ENCODE measurements at places on chromosomes 2 and 18.

GRCh38 chr18:60649842-60650536 is 277.4 kb upstream of the MC4R start:
- no peak for DNase-seq

DNA sequence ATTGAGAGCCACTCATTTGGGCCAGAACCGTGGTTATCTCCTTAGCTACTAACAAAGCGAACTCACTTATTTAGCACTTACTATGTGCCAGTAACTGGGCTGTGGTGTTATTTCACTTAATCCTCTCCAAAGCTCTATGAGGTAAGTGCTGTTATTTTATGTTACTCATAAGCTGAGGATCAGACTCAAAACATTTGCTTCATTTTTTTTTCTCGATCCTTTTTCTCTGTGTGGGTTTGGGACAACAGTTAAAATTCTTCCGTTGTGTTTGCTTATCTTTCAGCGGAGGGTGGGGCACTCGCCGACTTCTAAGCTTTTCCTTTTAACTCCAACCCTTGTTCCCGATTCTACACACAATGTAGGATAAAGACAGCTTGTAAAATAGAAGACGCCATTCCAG is 52.8 kb downstream of the TMEM178A start:
- no peak for DNase-seq

DNA sequence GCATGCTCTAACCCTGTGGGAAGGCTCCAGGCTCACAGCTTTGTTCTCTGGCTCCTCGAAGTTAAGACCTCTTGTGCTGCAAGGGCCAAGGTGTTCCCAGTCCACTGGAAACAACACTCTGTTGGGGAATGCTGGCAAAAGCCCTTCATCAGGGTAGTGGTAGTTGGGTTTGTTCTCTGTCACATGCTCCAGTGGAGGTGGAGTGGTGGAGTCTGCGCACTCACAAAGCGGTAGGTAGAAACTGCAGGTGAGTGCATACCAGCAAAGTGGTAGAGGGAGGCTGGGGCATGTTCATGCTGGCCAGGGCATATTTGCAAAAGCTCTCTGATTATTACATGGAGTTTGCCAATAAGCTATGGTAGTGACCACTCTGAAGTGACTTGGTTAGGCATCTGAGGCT is 410.5 kb downstream of the CDH19 start:
- DNase-seq: no peak

DNA sequence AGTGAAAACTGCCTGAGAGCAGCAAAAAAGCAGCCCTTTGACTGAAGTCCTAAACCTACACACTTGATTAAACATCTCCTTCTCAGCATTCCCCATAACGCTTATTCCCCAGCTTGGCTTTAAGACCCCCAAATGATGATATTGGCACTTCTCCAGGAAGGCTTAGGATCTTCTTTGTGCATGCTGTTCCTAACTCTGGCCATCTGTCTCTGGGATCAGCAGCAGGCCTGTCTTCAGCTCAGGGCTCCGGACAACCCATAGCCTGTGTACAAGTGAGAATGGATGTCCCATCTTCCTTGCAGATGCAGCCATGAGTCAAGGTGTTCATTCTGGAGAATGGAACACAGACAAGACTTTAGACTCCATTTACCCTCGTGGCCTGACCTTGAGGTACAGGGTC is 81.6 kb upstream of the TMEM17 start:
- no peak for DNase-seq

GRCh38 chr18:8695932-8696517 is 9.3 kb upstream of the MTCL1 start:
- no peak for DNase-seq

DNA sequence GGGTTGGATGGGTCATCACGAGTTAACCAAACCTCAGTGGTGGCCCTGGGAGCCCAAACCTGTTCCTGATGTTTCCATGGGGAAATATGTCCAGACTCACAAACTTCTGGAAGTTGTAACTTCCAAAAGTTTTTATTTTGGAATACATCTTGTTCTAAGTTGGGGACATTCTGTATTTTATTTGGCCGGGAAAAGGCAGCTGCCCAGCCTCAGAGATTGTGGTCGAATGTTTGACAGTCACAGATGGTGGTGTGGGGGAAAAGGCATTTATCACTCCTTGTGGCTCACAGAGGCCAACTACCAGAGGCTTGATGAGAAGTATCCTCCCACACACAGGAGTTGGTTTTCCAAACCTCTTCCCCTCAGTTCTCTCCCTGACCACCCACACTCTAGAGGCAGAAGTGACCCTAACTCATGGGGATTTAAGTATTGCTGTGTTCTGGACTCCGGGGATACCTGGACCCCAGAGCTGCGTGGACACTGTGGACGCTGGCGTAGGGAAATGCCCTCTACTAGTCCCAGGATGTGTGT is 124.7 kb upstream of the PPP1CB start:
- no peak for DNase-seq

- DNase-seq: no peak
Observed at GRCh38 chr2:198314559-198315153, 510.3 kb downstream of the PLCL1 start.

- DNase-seq: no peak
Observed at GRCh38 chr2:167492486-167492885, 604.2 kb downstream of the XIRP2 start.

GRCh38 chr18:54712306-54712705 is 116.0 kb upstream of the RAB27B start:
- DNase-seq: no peak

- no peak for DNase-seq
Observed at GRCh38 chr2:77922567-77922966, 400.4 kb upstream of the LRRTM4 start.

GRCh38 chr18:45663403-45664045 is 48.2 kb downstream of the SLC14A2 start:
- DNase-seq: no peak

GRCh38 chr2:102433973-102434654 is 11.2 kb downstream of the IL18RAP start:
- no peak for DNase-seq

DNA sequence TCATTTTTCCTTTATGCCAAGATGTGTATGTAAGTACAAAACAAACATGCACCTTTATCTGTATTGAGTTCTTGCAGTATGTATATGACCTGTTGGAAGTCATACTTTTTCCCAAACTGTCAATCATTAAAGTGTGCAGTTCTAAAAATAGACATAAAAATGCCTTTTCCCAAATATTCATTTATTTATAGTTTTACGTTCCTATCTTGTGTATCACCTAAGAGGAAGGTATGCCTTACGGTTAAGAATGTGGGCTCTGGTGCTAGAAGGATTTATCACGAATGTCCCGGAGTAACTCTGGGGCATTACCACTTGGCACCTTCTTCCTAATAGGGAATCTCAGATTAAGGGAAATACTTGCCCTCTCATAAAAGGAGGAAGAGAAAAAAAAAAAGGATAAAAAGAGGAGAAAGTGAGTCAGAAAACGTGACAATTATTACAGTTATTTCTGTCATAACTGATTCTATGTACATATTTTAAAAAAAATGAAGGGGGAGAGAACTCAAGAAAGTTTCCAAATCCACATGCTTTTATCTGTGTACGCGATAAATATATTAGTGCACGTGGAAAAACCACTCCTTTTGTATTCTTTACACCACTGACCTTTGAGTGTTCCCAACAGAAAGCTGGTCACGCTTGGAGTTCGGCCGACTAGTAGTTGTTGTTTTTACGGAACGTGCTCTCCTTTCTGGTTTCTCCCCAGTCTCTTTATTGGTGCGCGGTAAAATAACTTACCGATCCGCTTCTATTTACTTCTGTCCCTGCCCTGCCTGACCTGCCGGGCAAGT is 721 bp downstream of the MCEE start:
- DNase-seq: no peak

GRCh38 chr18:7272311-7273049 is 41.6 kb downstream of the LRRC30 start:
- DNase-seq: no peak

DNA sequence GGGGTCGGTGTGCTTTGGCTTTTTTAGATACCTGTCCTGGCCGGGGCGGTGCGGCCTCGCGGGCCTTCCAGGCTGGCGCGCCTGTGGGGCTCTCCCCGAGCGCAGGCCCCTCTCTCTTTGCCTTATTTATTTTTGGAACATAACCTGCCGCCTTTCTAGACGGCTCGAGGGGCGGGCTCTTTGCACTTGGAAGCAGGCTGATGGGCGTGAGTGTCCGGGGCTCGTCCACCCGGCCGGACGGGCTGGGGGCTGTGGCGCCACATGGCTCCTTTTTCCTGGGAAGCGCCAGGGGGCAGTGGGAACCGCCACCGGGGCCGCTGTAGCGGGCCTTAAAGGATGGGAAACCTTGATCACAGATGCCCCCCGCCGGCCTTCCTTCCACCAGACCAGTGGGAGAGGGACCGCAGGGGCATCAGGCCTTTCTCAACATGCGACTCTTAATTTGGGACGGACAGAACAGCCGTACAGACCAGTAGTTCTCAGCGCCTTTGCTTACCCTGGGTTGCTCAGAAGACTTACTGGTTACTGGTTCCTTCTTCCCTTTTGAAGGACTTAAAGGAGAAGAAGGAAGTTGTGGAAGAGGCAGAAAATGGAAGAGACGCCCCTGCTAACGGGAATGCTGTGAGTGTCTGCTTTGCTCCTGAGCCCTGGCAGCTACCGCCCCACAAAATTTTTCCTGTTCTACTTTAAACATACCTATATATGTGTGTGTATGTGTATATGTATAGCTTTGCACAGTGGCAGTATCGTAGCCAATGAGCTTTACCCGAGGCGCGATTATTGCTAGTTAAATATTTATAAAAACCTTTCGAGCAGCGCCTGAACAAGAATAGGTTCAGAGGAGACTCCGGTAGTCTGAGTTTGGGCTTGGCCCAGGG is 2.7 kb downstream of the PTMA start:
- no peak for DNase-seq

- DNase-seq: no peak
Observed at GRCh38 chr2:121237980-121238665, 46.9 kb downstream of the TFCP2L1 start.

DNA sequence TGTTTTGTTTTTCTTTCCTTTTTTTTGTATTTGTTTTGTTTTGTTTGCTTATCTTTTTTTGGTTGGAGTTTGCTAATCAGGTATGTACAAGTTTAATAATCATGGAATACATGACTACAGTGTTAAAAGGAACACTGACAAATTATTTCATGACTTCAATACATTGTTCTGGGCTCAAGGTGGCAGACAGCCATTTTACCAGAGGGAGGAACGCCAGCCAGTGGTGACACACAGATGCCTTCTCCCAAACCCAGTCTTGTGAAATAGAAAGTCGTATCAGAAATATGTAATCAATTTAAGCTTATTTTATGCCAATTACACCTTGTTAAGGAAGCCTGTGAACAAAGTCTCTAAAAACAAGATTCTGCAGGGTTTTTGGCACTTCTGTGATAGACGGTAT is 264.0 kb upstream of the EPHA4 start:
- no peak for DNase-seq

GRCh38 chr2:96970910-96971309 is 15.5 kb downstream of the FAM178B start:
- DNase-seq: no peak

- no peak for DNase-seq
Observed at GRCh38 chr18:55582325-55582724, 5.7 kb downstream of the TCF4 start.

DNA sequence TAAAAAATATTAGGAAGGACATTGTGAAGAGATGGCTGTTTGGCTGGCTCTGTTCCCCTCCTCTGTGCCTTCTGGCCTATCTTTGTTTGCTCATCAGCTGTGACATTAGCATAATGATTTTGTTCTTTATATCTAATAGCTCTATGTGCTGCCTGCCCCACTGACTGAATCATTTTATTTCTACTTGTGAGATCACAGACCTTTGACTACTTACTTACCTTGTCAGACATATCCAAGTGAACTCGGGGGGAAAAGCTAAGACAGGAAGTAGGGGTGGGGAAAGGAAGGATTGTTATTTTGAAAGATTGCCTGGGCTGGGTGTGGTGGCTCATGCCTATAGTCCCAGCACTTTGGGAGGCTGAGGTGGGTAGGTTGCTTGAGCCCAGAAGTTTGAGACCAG is 104.2 kb downstream of the ASAP2 start:
- DNase-seq: no peak

GRCh38 chr2:176187899-176188773 is at the start of gene HOXD1:
TSS of gene HOXD1 (plus strand) at chr2:176188668. CDS start at chr2:176188802, 134 bp downstream.
- no peak for DNase-seq

DNA sequence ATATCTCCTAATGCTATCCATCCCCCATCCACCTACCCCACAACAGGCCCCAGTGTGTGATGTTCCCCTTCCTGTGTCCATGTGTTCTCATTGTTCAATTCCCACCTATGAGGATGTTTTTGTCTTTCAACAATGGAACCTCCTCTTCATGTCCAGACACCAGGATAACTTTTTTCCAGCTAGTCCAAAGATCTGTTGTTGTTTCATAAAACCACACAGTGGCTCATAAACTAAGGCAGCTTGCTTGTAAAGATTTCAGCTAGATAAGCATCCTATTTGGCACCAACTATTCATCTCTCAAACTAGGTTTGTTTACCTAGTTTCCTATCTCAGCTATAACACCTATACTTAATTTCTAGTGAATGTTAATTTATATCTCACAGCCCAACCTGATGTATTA is 937.7 kb downstream of the TRIB2 start:
- DNase-seq: no peak

DNA sequence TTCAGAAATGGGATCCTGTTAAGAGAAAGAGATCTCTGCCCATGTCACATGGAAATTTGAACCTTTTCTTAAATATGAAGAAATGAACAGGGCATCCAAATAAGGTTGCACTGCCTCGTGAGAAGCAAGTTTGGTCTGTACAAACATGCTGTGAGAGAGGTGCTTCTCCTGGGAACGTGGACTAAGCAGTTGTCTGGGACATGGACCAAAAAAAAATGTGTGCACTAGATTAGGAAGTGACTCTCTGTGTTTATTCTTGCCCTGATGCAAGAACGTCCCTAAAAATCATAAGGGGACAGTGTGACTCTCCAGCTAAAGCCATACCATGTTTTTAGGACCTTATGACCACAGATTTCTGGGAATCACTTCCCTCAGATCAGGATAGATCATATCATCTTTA is 23.7 kb upstream of the GCG start:
- no peak for DNase-seq

GRCh38 chr2:59538398-59538911 is 1015.0 kb downstream of the BCL11A start:
- no peak for DNase-seq

DNA sequence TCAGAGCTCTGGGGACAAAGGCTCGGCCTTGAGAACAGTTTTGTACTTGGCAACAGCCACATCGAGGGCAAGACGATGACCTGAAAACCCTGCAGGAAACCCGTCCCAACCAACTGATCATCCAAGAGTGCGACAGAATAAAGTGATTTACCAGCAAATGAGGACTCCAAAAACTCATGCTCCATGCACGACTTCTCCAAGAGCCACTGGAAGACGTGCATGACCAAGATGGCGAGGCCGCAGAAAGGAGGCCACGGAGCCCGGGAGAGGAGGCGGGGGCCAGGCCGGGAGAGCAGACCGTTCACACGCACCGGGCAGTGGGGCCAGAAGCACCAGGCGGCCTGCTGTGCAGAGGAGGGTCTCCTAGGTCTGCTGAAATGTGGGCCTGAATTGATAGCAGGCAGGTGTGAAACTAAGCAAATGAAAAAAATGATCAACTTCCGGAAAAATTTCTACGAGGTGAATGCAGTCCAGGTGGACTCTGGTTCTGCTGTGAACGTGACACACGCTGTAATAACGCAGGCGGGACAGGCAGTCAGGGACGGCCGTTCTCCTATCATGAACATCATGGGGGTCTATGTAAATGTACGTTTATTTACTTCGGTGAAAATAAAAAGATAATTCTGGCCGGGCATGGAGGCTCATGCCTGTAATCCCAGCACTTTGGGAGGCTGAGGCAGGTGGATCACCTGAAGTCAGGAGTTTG is 252.2 kb downstream of the HDAC4 start:
- DNase-seq: no peak

Data from activated T-cell treated with anti-CD3 and anti-CD28 coated beads for 24 hours (primary cell).